Colonic mucosa (tissue), 4 donors: ENCODE measurements at places on chromosomes 5 and 9. TPM values are rescaled to one million over a fixed set of nuclear protein-coding genes. Genes with fewer than 3 reads are reported as not detected.

LCN12 gene
- total RNA-seq: 8.6 TPM

GRCh38 chr9:132631685-132632084, 38.1 kb downstream of the DDX31 start:
- no peak for DNase-seq

FOXI1 gene
- not detected for total RNA-seq

DNA sequence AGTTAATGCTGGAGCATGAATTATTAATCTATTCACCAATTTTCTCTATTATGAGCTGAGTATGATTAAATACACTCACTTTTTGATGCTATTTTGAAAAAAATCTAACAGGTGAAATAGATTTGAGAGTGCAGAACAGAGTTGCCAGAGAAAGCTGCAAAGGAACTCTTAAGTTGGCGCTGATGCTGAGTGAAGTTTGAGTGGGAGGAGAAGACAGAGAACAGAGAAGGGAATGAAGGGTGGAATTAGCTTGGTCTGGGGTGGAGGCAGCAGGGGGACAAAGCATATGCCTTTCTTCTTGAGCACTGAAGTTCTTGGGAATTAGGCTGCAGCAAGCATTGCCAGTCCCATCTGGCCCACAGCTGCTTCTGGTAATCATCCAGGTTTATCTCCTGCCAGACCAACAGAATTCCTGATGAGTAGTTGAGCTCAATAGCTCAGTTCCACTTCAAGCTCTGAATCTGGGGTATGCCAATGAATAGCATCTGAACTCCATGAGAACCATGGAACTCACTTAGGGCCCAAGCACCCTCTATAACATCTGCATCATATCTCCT, 290.1 kb downstream of the HINT1 start:
- DNase-seq: no peak

FRRS1L gene
- 0.12 TPM for total RNA-seq

GRCh38 chr5:1253456-1254105, 28.4 kb downstream of the SLC6A18 start:
- DNase-seq: no peak

GRCh38 chr9:34085581-34086500, 37.2 kb upstream of the UBAP2 start:
- no peak for DNase-seq

DNA sequence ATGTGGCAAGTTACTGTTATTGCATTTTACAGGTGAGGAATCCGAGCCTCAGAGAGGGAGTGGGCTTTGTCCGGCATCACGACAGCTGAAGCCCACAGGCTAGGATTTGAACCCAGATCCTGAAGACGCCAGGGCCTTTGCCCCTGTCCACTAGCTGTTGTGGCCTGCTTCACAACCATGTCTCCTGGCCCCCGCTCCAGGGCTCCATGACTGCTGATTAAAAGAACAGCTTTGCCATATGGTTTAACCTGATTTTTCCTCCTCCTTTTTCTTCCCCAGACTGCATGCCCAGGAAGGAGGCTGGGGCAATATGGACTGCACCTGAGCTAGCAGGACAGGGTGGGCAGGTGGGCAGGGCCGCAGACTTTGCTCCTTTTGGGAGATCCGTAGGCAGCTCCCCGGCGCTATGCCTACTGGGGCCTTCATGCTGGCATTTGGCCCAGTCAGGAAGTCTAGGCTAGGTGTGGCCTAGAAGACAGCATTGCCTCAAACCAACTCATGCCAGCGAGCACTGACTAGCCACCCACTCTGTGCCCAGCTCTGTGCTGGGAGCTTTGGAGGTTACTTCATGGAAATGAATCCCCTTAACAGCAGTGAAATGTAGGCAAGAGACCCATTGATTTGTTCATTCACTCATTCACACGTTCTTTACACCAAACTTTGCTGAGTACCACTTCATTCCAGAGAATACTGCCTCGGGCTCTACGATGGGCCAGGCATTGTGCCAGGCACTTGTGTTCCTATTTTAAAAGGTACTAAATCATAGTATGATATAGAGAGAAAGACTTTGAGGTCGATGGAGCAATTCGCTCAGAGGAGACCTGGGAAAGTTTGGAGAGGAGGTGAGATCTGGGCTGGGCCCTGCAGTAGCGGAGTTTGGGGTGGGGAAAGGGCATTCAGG, 94.3 kb upstream of the CPEB4 start:
- DNase-seq: peak; percentile 94

SPATA6L gene
- 5.0 TPM for total RNA-seq

GRCh38 chr9:106107716-106108115, 413.4 kb downstream of the TMEM38B start:
- DNase-seq: no peak

UGT3A1 gene
- total RNA-seq: not detected

DNA sequence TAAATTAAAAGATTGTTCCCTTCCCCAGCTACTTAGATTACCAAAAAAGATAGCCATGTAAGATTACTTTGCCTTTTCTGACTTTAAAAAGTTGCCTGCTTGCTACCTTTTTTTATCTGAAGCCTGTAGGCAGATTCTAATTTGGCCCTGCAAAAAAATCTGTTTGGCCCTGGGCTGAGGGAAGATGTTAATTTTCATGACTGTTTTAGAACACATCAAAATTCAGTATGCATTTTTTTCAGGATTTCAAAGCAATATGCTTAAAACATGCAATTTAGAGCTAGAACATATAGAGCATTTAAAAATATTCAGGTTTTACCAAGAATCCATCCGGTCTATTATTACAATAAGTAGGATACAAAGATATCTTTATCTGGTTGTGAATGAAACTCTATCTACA, 563.6 kb downstream of the NR2F1-AS1 start:
- no peak for DNase-seq

DNA sequence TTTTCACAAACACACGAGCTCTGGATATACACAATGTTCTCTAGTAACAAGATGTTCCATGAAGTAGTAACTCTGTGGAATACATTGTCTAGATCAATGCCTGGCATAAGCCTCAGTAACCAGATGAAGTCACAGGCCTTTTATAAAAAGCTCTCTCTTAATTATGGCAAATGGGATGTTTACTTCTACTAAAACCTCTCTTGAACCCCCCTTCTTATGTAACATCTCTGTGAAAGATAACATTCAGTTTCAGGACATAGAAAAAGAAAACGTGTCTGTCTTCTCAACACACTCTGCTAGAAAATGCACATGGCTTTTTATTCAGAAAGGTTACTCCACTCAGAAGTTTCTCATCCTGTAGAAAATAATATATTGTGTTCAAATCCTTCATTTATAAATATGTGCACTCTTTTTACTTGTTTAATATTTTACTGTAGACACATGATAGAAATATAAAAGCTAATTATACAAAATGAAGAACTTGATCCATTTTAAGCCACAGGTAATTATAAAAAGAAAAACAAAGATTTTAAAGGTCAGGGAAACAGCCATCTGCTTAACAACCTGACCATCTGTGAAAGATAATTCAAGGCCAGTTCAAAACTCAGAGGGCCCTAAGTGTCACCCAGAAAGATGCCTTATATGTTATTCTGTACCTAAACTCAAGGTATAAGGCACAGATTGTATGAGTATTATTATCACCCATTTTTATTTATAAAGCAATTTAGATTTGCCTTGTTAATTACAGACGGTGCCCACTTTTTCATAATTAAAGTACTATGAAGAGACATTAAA, 812.0 kb downstream of the CDH18 start:
- no peak for DNase-seq

- DNase-seq: peak; percentile 59
Measured at GRCh38 chr5:52799358-52799982, 11.8 kb downstream of the ITGA1 start.

MACIR gene
- total RNA-seq: 48.2 TPM

DNA sequence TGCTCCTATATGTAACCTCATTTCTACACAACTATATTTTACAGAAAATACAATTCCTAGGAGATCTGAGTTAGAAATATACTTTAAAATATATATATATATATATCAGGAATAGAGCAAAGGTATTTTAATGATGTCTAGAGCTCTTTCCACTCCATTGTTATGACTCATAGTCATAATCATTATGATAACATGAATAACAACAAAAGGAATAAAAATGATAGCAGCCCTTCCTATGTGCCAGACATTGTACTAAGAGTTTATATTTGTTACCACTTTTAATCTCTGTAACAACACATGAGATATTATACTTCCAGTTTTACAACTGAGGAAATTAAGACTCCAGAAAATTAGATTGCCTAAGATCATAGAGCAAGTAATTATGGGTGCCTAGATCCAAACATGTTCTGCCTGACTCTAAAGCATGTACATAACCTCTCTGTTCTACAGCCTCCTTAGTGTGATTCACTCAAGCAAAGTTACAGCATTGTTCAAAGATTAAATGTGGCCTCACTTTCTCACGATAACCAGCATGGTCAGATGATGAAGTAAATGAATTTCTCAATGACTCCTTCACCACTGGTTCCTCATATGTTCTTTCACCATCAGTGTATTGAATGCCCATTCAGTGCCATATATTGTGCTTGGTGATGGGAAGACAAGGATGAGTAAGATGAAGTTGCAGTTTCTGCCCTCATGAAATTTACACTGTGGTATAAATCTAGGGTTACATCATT, 452.1 kb downstream of the EFNA5 start:
- DNase-seq: no peak

GRCh38 chr5:112156211-112156610, 262.9 kb downstream of the EPB41L4A start:
- DNase-seq: no peak

DNA sequence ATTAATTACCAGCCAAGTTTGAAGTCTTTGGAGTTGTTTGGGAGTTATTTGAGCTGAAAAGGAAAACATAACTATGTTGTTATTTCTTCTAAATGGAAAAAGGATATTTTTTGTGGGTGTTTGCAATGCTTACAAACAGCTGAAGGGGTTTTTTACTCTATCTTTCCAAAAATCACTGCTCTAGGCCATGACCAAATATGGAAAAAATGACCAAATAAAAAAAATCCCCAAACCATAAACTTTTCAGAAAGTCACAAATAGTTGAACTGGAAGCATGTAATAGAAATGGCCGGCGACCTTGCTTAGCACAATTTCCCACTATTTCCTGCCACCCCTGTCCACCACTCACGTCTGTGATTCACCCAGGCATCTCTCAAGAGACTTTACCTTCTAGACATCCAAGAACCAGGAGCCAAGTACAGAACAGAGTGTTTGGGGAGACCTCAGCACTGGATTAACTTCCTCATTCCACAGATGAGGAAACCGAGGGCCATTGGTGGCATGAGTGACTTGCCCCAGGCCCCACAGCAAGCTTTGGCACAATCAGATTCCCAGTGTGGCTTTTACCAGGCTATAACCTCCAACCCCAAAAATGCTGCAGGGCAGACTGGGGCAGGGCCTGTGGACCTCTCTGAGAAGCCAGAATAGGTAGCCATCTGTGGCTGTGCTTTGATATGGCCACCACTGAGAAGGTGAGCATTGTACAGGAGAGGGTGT, 84.5 kb downstream of the NRG2 start:
- no peak for DNase-seq

SH3GL2 gene
- 1.1 TPM for total RNA-seq

DNA sequence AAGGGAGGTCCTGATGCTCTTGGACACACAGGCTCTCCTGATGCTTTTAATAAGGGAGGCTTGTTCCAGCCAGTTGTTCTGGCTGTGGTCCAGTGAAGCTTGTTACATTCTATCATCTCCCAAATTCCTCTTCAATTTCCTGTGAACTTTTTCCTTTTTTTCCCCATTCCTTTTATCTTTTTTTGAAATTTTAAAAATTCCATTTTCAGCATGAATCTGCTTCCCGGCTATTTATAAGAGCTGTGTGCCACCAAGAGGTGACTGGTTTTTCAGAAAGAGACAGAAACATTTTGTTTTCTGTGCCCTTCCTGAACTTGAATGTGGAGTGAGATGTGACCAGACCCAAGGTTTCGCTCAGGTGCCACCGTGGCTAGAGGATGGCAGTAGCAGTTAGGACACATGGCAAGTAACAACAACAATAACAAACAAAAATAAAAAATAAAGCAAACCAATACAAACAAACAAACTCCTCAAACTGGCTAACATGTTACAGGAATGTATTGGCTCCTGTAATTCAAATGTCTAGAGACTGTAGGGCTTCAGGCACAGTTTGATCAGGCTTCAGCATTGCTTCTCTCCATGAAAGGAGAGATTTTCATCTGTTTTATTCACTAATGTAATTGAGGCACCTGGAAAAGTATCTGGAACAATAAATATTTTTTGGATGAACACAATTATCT, 121.1 kb downstream of the BOD1 start:
- no peak for DNase-seq

DNA sequence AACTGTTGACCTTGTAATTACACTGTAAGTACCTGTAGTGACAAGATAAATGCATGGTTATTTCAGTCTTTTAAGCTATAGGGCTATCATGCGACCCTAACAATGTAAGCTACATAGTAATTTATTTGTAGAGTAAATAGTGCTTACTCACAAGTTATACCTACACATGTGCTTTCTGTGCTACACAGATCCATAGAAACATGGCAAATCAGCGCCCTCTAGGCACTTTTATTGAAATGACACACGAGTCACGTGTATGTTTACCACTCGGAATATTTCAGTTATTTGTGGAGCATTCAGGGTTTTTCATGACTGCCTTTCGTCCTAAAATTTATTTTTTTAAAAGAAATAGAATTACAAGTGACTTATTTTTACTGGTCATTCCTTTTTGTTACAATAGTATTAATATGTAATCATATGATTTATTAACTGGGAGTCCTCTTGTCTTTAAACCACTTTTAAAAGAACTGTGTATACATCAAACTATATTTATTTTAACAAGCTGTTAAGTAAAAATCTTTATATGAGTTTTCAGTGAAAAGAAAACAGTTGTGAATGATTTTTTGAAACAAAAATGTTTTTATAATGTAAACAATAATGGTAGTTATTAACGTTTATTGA, 1242.3 kb upstream of the WWC1 start:
- DNase-seq: peak; percentile 49

FAM221B gene
- 0.05 TPM for total RNA-seq

ASS1 gene
- total RNA-seq: 380 TPM

CEL gene
- 0.61 TPM for total RNA-seq

- no peak for DNase-seq
Measured at GRCh38 chr5:103891151-103891550, 328.6 kb upstream of the NUDT12 start.

GRCh38 chr5:60822285-60822556, 21.8 kb downstream of the ELOVL7 start:
- DNase-seq: no peak

GRCh38 chr9:90308691-90309090, 333.9 kb downstream of the DIRAS2 start:
- peak; percentile 23 for DNase-seq

RGMB gene
- total RNA-seq: 69.6 TPM

ITGA2 gene
- 19.7 TPM for total RNA-seq

DNA sequence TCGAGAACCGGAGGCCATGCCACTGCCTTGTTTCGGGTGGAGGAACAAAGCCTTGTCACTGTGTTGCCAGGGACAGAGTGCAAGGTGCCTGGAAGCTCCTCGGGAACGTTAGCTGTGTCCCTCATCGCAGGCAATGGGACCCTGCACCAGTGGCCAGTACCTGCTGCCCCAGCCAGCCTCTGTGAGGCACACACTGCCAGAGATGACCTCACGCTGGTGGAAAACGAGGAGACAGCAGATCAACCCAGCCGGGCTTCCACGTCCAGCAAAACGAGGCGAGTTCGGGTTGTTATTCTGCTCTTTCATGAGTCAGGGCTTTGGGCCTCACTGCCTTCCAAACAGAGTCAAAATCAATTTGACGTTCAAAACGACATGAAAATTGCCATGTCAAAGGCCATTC, 104.1 kb downstream of the ADAMTS2 start:
- DNase-seq: no peak
